Activated CD8-positive, alpha-beta T cell treated with anti-CD3 and anti-CD28 coated beads for 36 hours (primary cell): ENCODE measurements at places on chromosomes 7 and 10.

DNA sequence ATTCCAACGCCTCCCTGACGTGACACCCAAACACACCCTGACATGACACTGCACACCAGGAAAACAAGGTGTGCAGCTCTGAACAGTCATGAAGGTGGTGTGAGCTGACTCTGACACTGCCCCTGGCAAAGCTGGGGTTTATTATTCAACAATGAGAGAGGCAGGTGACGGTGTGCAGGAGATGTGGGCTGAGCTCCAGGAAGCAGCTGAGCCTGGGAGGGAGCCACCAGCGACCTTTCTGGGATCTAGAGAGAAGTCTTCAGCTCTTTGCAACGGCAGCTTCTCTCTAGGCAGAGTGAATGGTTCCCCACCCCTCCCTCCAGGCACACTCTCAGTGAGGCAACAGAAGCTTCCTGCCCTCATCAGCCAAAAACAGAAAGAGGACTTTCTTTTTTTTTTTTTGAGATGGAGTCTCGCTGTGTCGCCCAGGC, 65.6 kb downstream of the SH3PXD2A start:
- DNase-seq = no peak

GRCh38 chr10:35208536-35208935, 81.9 kb downstream of the CREM start:
- DNase-seq = peak; percentile 81

DNA sequence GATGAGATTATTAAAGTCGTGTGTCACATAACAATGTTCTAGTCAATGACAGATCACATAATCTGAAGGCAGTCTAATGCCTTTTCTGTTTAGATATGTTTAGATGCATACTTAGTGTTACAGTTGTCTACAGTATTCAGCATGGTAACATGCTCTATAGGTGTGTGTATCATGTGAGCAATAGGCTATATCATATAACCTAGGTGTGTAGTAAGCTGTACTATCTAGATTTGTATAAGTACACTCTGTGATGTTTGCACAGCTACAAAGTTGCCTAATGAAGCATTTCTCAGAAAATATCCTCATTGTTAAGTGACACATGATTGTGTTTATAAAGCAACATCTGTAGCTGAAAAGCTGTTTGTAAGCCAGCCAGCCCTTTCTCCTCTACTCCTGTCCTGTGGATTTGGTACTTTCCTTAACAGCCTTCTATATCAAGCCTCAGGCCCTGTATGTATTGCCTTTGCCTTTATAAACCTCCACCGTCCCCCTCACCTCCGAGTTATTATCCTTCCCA, 6.3 kb downstream of the HECTD2 start:
- no peak for DNase-seq

GRCh38 chr10:101771380-101771779, 4.5 kb downstream of the FGF8 start:
- no peak for DNase-seq

DNA sequence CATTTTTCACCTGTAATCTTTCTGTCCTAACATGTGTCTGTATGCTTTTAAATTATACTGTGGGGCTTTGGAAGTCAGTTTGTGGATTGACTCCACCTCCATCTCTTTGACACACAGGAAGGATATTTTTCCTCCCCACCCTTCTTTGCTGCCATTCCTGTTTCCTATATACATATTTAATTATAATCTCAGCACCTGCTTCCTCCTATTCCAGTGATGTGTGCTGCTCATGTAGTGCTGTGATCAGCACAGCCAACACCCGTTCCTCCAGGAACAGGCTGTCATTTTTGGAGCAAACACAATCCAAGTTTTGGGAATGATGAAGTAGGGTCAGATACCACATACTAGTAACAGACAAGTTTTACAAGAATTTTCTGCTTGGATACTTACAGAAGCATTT, 135.0 kb upstream of the PRPS1L1 start:
- no peak for DNase-seq

- no peak for DNase-seq
Measured at GRCh38 chr7:50633414-50633710, 68.2 kb upstream of the DDC start.

GRCh38 chr7:129188892-129189660, 643 bp downstream of the SMO start:
- no peak for DNase-seq

DNA sequence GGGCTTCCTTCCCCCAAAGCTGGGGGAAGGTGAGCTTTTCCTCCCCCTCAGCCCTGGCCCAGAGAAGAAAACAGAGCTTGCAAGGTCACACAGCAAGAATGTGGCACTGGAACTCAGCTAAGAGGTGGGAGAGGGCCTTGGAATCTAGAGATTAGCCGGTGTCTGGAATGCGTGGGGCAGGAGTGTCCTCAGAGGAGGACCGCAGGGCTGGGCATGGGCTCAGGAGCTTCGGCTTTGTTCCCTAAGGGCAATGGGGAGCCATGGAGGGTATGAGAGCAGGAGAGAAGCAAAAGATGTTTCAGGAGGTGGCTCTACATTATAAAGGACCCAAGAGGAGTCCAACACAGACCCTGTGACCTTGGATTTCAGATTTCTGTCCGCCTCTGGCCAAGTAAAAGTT, 127.2 kb upstream of the TNRC18 start:
- no peak for DNase-seq

DNA sequence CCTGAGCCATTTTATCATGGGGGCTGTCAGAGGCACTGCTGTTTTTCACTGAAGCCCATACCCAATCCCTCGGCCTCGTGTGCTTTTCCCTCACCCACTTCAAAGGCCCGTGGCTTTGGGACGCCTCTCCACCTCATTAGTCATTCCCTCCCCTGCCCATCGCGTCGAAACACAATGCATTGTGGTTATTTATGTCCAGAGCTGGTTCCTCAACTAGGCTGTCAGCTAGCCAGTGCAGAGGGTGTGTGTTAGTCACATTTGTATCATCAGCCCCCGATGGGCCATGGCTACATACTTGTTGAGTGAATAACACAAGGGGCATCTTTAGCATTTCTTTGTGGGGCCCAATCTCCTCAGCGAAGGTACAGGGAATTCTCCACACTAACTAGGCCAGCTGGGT, 3.8 kb upstream of the CRCP start:
- peak; percentile 17 for DNase-seq

GRCh38 chr10:76291175-76291574, 859.8 kb downstream of the LRMDA start:
- DNase-seq = no peak

DNA sequence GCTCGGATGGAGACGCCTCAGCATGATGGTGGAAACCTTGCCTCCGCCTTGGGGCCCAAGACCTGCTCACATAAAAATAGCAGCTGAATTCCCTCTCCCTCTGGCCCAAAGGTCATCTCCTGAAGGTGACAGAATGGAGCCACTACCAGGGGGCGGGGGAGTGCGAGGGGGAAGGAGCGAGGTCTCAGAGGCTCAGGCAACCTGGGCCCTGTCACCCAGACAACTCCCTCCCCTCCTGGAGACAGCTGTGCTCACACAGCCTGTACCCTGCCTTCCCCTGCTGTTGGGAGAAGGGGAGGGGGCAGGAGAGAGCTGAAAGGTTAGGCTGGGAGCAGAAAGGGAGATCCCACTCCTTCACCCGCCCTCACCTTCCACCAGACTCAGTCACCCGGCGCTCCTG, 173.0 kb upstream of the RHEB start:
- no peak for DNase-seq

DNA sequence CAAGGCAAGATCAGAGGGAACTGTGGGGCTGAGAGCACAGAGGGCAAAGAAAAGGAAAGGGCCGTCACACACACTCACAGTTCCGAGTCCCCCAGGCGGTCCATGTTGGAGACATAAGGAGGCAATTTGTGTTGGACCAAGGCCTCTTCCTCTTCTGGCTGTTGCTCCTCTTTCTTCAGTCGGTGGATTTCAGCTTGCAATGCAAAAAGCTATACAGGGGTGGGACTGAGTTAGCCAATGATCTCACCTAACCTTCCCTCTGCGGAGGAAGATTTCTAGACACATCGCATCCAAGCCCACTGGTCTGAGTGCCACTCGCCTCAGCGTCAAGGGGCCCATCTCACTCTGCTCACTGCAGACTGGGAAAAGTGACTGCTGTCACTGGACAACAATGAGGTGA, 5.5 kb downstream of the WDR91 start:
- DNase-seq = no peak

DNA sequence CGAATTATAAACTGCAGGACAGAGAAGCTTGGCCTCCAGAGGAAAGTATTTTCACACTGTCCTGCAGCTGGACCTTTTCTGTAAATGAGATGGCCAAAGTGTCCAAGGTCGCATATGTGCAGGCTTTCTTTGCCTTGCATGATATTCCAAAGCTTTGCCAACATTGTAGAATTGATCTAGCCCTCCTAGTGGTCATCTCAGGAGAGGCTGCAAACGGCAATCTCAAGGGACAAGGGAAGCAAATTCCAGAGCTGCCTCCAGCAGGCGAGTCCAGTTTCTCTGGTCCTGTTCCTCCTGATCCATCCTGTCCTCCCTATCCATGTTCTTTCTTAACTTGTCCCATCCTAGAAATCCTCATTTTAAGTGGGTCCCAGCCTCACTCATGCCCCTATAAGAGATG, 373.4 kb upstream of the PCDH15 start:
- no peak for DNase-seq

GRCh38 chr7:124072603-124073309, 39.9 kb upstream of the TMEM229A start:
- DNase-seq = no peak

- no peak for DNase-seq
Measured at GRCh38 chr10:87578160-87578841, 73.6 kb downstream of the MINPP1 start.
